Activated T-helper 1 cell treated with anti-CD3 and anti-CD28 coated beads, Interleukin-2, amount 50 U/mL, for 16 hours (primary cell): ENCODE measurements at places on chromosomes 7 and 10.

GRCh38 chr10:31704195-31704594 is 224.4 kb downstream of the ARHGAP12 start:
- no peak for DNase-seq

DNA sequence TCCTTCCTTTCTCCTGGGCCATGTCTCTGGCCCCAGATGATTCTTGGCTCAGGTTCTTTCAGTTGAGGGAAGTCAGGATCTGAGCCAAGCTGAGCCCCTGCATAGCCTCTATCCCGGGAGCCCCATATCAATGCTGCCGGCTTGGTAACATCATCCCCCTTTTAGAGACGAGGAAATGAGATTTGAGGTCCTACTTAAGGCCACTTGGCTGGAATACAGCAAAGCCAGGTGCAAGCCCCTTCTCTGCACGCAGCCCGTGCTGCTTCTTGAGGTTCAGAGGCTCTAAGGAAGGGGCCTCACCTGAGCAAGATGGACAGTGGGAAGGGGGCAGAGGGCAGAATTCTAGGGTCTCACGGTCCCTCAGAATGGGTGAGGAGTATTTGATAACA is 2.4 kb upstream of the IRF5 start:
- DNase-seq = no peak

- DNase-seq = no peak
These were observed 93.6 kb upstream of the WNT16 start for GRCh38 chr7:121235201-121235600.

GRCh38 chr7:123096434-123096833 is 100.9 kb upstream of the TAS2R16 start:
- no peak for DNase-seq

DNA sequence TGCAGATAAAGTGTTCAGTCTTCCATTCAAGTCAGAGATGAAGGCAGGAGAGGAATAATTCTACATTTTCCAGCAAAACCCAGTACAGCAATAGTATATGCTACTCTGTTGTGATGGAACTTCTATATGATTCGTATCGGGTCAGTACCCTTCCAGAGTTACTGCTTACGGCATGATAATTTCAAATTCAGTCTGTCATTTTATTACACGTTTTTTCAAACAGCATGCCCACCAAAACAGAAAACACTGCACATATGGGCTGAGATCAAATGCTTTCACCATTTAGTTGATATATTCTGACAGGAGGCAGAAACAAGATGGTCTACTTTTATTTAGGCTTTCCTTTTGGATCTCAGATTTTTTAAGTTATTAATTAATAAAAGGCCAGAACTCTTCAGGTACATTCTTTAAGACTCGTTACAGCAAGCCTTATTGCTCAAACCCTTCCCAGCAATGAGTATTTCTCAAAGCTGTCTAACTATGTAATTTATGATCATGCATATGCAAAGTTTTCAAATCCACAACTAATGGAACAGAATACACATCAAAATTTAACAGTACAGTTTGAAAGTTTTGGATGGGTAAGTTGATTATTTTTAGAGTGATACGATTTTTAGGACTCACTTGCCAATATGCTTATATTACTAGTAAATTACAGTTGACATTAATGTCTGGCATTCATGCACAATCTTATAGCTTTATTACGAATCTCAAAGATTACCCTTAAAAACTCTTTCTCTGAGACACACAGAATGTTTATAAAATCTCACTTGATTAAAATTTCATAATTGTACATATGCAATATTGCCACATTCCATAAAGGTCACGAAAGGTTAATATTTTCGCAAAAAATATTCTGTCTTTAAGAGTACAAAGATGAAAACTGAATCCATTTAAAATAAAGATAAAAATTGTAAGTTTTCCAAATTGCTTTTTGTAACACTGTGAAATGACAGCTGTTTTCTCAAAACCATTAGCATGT is 91.0 kb downstream of the ANK3 start:
- no peak for DNase-seq

DNA sequence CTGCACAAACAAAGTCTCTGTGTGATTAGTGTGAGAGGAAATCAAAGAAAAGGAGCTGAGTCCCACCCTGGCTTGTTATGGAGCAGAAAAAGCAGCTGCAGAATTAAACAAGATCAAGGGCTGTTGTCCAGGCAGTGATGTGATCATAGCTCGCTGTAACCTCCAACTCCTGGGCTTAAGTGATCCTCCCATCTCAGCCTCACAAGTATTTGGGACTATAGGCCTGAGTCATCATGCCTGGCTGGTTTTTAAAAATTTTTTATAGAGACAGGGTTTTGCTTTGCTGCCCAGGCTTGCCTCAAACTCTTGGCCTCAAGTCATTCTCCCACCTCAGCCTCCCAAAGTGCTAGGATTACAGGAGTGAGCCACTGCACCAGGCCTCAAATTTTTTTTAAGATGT is 88.9 kb downstream of the IPMK start:
- DNase-seq = no peak

- DNase-seq = no peak
These were observed 82.6 kb upstream of the ARHGAP21 start for GRCh38 chr10:24806262-24806661.

GRCh38 chr7:42492920-42493319 is 255.9 kb upstream of the GLI3 start:
- DNase-seq = no peak

DNA sequence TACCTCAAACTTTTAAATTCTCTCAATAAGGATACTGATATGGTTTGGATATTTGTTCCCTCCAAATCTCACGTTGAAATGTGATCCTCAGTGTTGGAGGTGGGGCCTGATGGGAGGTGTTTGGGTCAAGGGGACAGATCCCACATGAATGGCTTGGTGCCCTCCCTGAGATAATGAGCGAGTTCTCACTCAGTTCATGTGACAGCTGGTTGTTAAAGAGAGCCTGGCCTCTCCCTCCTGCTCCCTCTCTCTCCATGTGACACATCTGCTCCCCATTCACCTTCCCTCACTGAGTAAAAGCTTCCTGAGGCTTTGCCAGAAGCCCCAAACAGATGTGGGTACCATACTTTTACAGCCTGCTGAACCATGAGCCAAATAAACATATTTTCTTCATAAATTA is 19.2 kb downstream of the ABCB4 start:
- DNase-seq = no peak

DNA sequence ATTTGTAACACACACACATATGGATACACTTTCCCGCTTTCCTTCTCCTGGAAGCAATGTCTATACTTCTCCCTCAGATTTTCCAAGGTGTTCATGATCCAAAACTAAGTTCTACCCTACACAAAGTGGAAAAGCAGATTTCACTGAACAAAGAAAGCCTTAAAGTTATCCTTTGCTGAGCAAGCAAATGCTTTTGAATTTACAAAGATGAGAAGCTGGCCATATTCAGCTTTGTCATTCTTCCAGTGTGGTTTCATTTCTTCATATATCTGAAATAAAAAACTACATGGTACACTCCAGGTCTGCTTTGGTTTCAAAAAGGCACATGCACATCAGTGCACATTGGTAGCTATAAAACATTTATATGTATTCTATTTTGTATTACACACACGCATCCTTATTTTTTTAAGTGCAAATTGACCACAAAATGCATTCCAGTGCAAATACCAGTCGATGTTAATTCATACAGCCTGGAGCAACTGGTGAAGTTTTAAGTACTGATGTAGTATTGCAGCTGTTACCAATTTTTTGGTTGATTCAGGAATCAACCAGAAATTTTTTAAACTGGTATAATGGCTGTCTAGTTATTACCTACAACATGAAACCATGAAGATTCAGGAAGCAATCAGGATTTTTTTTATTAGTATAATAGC is 65.5 kb upstream of the SRPK2 start:
- DNase-seq = no peak

DNA sequence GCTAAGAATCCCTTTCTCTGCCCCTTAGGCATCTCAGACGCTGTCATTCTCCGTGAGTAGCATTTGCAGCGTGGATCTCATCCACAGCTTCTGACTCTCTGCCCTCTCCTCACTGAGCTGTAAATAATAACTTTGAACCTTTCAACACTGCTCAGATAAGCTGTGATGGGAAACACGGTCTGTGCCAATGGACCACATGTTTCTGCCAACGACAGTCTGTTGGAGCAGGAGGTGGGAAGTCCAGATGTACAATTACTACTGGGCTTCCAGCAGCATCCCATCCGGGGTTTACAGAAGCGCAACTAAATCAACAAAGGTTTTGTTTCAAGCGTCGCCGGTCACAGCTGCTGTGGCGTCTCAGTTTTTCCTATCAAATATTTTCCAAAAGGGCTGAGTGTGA is 1110.6 kb downstream of the TYW1 start:
- no peak for DNase-seq

DNA sequence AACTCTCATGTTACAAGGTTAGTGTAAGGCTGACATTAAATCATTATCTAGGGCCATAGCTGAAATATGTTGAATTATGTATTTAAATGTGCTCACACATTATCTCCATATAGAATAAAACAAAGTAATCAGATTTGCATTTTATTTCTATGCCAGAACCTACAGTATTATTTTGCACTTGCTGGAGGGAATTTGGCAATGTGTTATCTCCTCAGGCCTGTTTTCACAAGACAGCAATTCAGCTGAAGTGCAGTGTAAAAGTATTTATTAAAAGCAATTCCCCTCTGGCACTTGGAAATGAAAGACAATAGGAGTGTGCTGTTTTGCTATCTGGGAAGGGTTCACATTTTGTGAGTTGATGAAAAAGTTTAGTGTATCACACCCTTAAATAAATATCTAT is 276.3 kb downstream of the DNAJB9 start:
- DNase-seq = no peak

DNA sequence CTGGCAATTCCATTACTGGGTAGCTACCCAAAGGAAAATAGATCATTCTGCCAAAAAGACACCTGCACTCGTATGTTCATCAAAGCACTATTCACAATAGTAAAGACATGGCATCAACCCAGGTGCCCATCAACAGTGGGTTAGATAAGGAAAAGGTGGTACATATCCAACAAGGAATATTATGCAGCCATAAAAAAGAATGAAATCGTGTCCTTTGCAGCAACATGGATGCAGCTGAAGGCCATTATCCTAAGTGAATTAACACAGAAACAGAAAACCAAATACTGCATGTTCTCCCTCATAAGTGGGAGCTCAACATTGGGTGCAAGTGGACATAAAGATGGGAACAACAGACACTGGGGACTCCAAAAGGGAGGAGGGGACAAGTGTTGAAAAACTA is 93.2 kb downstream of the HIP1 start:
- DNase-seq = no peak

GRCh38 chr7:17976952-17977351 is 36.7 kb upstream of the SNX13 start:
- no peak for DNase-seq

DNA sequence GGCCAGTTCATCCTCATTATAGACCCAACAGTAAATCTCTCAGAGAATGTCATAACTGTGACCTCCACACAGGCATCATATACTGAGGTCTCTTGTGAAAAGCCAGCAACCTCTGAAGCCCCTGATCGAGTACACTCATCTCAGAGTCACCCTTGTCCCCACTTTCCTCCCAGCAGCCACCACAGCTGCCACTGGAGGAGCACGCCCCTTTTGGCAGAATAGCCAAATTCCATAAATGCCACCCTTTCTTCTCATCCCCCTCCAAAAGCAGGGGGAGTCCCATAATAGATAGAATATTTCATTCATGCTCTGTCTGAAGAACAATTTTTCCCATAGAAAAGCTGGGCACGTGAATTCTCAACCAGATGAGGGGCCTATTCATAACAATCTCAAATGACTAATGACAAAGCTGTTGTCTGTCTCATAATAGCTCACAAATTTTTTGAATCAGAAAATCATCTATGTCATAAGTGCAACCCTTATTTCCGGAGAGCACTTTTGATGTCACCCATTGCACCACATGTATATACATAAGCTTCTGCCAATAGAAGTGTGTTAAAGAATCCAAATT is 47.4 kb downstream of the SGMS1 start:
- DNase-seq = no peak

DNA sequence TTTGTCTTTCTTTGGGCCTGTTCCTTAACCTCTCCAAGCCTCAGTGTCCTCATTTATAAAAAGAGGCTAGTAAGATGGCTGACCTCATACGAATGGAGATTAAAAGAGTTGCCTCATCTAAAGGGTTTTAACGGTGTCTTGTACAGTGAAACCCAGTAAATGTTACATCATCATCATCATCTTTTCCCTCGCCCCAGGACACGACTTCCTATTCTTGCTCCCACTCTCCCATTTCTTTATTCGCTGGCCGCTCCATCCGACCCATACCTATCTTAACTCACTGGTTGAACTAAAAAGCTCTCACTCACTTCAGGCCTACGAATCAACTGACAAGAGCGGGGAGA is 554 bp downstream of the FRA10AC1 start:
- no peak for DNase-seq

GRCh38 chr10:118027397-118027796 is 19.3 kb downstream of the RAB11FIP2 start:
- DNase-seq = no peak

DNA sequence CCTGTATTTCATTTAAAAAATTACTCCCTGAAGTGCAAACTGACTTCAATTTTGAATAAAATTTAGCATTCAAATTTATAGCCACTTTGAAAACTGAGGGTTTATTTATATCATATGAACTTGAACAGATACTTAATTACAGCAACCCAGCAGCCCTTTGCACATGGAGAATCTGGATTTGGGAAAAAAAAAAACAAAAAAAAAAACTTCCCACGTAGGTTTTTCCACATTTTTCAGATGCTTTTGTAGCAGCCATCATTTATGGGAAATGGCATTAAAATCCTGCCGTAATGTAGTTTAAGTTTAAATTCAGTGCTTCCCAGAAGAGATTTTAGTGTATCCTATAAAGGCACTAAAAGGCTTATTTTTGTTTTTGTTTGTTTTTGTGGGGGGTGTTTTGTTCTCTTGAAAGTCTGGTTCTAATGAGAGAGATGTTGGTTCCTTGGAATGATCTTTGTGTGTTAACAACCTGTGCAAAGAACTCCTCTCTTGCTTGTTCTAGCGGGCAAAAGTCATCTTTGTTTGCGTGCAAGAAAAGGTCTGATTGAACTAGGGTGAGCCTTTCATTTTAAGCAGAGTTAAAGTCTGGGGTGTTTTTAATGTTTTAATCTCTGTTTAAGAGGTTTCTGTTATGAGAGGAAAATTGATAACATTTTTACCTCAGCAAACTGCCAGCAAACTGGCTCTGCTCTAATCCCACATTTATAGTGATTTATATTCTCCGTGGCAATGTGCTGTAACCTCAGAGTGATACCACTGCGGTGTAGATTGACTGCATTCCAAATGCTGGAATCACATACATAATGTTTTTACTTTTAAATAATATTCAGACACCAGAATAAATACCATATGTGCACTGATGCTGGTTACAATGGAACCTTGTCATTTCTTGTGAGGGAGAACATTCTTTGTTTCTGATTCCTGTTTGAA is 105.5 kb downstream of the WNT2 start:
- no peak for DNase-seq

DNA sequence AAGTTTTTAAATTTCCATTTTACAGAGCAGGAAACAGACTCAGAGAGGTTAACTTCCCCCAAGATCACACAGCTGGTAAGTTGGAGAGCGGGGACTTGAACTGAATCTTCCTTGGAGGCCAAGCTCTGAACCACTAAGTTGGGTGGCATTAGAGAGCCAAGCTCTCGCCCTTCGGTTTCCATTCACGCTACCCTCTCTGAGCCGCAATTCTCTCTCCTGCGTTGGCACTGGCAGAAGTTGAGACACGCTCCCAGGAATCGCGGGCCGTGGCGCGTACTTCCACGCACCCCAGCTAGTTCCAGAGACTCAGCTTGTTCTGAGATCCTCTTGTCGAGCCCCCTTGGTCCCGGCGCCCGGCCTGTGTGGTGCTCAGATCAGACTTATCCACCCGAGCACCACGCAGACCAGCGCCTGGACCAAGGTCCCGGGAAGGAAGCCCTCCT is 29.3 kb upstream of the VAX1 start:
- DNase-seq = no peak

GRCh38 chr7:38306171-38306570 is 32.7 kb upstream of the TARP start:
- DNase-seq = no peak
